ENCODE measurements at places on chromosomes 3 and 15.

- DNase-seq = no peak
These were observed 32.4 kb downstream of the CD200R1L start for GRCh38 chr3:112814266-112814665.

DNA sequence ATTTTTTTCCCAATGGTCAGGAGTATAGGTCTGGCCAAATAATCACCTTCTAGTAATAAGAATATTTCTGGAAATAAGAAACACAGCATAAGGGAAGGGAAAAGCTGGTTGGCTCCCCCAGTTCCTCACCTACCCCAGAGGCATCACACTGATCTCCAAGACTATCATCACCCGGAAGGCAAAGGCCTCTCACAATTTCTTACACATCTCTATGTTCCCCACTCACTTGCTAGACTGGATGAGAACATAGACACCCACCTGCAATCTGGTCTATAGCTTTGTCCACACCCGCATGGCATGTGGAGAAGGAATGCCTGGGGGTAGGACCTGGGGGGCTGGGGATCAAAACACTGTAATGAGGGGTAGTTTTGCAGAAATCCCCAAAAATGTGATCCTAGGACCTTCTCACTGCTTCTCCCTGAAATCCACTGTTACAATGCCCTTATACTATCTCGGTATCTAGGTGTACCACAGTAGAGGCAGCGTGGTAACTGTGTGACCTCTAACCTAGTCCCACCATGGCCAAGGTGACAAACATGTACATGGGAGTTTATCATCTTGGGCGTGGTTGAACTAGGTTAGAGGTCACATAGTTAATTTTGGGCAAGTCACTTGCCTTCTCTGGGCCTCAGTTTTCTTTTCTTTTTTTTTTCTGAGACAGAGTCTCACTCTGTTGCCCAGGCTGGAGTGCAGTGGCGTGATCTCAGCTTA is 29.5 kb upstream of the NRROS start:
- DNase-seq = no peak

- no peak for DNase-seq
These were observed 413.6 kb upstream of the ARL6 start for GRCh38 chr3:97350971-97351370.

DNA sequence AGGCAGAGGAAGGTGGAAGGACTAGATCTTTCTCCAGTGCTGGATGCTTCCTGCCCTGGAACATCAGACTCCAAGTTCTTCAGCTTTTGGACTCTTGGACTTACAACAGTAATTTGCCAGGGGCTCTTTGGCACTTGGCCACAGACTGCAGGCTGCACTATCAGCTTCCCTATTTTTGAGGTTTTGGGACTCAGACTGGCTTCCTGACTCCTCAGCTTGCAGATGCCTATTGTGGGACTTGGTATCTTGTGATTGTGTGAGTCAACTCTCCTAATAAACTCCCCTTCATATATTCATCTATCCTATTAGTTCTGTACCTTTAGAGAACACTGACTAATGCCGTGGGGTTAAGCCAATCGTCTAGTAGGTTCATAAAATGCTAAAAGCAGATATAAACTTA is 8.8 kb upstream of the B3GNT5 start:
- DNase-seq = no peak

GRCh38 chr15:49706805-49707204 is 86.0 kb downstream of the DTWD1 start:
- no peak for DNase-seq

GRCh38 chr15:62337934-62338333 is 172.8 kb upstream of the C2CD4B start:
- no peak for DNase-seq

GRCh38 chr15:51201581-51201980 is 106.9 kb upstream of the TNFAIP8L3 start:
- no peak for DNase-seq

- DNase-seq = no peak
These were observed 36.7 kb upstream of the NDUFB4 start for GRCh38 chr3:120559242-120560061.

GRCh38 chr3:72748659-72749058 is 99.6 kb downstream of the SHQ1 start:
- DNase-seq = no peak

- peak; percentile 21 for DNase-seq
These were observed 3.3 kb downstream of the NPTN start for GRCh38 chr15:73629798-73630429.

GRCh38 chr3:52551118-52551517 is 14.7 kb downstream of the UQCC5 start:
- DNase-seq = no peak

- DNase-seq = no peak
These were observed 795.8 kb downstream of the OTOL1 start for GRCh38 chr3:162292409-162292808.

GRCh38 chr3:23728601-23729117 is 77.1 kb upstream of the UBE2E1 start:
- DNase-seq = no peak

GRCh38 chr3:171687581-171687980 is 122.7 kb downstream of the PLD1 start:
- no peak for DNase-seq

DNA sequence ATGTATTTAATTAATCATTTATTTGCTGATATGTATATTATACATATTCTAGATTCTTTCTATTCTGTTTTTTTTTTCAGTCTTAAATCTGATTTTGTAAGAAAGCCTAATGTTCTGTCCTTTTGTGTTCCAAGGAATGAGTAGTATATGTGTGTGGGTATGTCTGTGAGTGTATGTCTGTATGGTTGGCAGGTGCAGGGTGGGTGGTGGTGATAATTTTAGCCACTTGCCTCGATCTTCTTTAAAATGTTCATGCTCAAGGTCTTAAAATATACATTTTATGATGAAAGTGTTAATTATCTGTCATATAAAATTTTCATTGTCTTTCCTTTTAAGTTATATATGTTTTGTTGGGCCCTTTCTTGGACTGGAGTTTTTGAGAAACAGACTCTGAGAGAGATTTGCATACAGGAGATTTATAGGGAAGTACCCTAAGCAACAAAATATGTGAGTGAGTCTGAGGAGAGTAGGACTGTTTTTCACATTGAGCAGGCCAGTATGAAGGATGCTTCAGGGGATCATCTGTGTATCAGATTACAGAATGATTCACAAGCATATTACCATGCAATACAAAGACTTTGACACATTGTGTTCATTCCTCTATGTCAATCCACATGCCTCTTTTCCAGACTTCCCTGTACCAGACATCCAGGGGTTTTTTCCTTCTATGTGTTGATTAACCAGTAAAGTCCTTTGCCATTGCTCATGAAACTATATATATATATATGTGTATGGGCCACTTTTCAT is 211.0 kb upstream of the DPPA4 start:
- no peak for DNase-seq

GRCh38 chr15:82301296-82302016 is 38.8 kb downstream of the SAXO2 start:
- DNase-seq = no peak

- no peak for DNase-seq
These were observed 28.8 kb upstream of the UBL7 start for GRCh38 chr15:74489518-74490338.

- no peak for DNase-seq
These were observed 494.6 kb downstream of the NTRK3 start for GRCh38 chr15:87761736-87762509.

DNA sequence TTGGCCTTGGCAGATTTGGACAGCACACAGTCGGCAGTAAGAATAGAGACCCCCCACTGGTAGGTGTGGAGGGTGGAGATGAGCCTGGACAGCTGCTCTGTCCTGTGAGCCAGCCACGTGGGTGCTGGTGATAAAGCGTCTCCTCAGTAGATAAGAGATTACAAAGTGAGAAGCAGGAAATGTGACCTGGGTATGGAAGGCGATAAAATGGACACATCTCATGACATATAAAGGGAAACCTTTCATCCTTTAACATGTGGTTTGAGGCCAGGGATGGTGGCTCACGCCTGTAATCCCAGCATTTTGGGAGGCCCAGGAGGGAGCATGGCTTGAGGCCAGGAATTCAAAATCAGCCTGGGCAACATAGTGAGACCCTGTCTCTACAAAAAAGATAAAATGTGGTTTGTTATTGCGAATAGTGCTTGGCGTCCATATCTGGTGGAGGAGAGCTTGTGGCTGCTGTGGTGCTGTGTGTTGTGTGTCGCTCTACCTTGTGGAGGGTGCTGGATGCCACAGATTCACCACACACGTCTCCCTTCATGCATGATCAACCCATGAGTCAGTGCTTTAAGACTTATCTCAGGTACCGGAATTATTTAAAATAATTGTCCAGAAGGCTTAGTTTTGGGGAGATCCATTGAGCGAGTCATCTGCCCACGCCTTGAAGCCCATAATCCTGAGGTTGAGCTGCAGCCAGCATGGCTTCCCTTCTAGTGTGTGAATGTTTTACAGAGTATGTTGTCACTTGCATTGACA is 157.0 kb downstream of the GABRG3 start:
- DNase-seq = no peak

DNA sequence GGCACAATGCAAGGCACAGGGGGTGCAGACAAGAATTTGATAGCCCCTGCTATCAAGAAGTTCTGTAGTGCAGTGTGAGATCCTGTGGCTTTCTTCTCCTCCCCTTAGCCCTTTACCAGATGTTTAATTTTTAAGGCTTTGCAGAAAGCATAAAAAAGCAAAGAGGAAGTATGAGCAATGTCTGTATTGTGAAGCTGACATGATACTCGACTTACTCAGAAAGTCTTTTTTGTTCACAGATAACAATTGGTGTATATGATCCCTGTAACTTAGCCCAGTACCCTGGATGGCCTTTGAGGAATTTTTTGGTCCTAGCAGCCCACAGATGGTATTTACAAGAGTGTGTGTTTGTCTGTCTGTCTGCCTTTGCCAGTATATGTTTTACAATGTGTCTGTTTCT is 58.9 kb downstream of the ATG7 start:
- DNase-seq = no peak

DNA sequence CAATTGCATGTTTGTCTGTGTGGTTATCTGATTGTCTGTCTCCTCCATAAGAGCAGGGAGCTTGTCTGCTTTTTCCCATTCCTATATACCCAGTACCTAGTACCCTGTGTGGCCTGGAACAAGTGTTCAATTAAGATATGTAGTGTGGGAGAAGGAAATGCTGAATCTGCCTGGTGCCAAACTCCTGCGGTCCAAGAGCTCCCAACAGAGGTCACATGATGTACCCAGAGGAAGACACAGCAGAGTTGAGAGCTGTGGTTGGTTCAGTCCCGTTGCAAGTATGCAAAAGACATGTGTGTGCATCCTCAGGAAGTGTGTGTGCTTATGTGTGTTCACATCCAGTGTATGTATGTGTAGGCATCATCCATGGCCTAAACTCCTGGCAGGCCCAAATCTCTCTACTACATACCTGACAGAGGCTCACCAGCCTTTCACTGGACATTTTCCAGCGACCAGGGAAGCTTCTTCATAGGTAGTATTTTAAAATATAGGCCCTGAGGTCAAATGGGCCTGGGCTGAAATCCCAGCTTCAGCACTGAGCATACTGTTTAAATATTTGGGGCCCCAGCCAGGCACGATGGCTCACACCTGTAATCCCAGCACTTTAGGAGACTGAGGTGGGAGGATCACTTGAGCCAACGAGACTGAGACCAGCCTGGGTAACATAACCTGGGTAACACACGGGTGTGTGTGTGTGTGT is 34.0 kb upstream of the ITGA11 start:
- no peak for DNase-seq

DNA sequence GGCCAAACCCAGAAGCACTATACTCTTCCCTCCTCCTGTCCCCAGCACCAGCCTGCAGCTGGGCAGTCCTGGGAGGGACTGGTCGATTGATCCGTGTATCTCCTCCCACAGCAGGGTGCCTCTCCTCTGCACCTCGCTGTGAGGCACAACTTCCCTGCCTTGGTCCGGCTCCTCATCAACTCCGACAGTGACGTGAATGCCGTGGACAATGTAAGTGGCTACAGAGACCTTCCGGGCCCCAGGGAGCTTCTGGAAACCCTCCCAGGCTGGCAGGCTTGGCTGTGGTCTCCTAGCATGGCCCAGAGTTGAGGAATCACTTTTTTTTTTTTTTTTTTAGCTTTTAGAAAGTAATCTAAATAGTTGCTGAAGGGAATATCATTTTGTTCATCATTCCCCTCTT is 30.7 kb downstream of the ANKDD1A start:
- no peak for DNase-seq

DNA sequence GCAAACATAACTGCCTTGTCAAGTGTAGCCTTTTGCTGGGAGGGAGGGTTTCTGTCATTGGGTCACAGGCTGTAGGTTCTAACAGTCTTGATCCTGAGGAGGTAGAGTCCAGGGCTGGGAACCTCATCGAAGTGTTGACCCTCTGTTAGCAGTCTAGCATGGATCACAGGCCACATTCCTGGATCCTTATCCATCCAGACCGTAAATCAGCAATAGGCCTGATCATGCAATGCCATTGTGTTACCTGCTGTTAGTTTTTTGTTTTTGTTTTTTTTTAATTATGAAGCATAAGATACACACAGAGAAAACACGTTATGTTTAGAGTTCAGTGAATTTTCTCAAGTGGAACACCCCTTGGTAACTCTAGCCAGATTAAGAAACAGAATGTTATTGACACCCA is 282.0 kb upstream of the TPM1 start:
- no peak for DNase-seq

DNA sequence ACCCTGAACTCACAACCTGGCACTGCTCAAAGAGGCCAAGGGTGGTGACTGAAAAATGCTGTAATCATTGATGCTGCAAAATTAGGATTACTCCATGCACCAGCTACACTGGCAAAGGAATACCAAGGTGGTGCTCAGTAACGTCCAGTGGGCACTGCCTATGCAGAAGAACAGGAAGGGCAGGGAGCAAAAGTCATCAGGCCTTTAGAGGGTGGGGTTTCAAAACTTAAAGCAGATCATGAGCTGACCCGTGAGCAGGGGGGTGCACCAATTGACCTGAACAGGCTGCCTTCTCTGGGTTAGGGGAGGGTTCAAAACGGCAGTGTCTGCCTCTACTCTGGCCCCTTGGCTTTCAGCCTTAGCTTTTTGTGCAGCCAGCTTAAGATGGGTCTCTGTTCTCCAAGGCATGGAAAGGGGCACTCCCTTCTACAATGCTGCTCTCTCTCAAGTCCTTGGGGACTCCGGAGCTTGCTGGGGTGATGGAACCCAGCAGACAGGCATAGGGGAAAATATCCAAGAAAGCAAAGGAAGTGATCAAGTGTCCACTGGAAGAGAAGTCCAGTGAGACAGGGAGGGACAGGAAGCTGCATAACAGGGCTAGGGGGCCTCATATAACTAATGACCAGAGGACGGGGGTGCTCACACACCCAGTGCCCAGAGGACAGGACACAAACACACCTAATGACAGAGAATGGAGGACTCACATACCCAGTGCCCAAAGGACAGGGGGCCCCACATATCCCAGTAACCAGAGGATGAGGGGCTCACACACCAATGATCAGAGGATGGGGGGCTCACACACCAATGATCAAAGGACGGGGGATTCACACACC is 11.4 kb downstream of the RAB6B start:
- no peak for DNase-seq

- no peak for DNase-seq
These were observed 1.9 kb downstream of the C3orf22 start for GRCh38 chr3:126556637-126557414.

- DNase-seq = no peak
These were observed 371.8 kb downstream of the IL20RB start for GRCh38 chr3:137329594-137329993.

- DNase-seq = no peak
These were observed 380 bp upstream of the ALS2CL start for GRCh38 chr3:46693892-46694226.

Data from D721Med (cell line).